ENCODE measurements at places on chromosomes 13 and 19. TPM values are rescaled to one million over a fixed set of nuclear protein-coding genes. Genes with fewer than 3 reads are reported as not detected.

DNA sequence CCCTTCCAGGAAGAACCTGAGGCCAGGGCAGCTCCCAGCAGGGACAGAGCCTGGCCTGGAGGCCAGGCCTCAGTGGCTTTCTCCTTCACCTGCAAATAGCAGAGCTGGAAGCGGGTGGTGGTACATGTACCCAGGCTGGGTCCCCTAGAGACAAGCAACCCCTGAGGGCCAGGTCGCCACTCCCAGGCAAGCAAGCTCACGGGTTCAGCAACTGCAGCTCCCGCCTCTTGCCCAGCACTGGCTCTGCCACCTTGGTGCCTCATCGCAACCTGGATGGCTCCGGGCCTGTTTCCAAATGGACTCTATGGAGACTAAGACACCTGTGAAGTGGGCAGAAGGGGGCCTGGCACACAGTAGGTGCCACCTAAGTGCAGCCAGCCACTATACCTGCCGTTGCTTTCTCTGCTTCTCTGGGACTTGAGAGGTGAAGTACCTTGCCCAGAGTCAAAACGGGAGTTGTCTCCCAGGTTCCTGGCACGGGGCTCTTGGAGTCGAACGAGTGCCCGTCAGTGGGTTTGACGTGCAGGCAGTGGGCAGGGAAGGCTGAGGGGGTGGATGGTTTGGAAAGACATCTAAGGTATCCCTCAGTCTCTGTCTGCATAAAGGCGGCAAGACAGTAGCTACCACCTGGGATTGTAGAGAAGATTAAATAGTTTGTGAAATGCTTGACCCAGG is 2.4 kb upstream of the PLPP2 start:
- H3K4me3 ChIP-seq, result no peak overlapping the region
- no peak for DNase-seq
- no peaks in the 10 kb centered on the region for H3K36me3 ChIP-seq

Gene ANKLE1
- 8.9 TPM for total RNA-seq

DNA sequence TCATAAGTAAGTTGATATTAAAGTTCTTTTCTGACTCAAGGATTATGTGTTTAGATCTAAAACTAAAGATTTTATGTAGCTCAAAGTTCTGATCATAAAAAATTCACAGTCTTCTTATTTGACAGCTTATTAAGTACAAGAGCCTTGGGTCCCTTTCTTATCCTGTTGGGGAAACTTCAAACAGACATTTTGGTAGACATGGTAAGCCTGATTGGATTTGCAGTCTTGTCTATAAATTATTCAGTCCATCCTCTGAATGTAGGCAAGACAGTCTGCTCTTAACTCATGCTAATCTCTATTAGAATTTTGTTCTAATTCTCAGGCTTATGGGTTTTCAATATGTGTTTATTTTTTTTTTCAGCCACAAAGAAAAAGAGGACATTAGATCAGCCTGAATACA is 1718.7 kb upstream of the SLC10A2 start:
- H3K27me3 ChIP-seq, result no peaks in the 10 kb centered on the region
- H3K4me3 ChIP-seq, result no peak overlapping the region
- no peaks in the 10 kb centered on the region for H3K36me3 ChIP-seq
- H3K27ac ChIP-seq, result no peak overlapping the region

DNA sequence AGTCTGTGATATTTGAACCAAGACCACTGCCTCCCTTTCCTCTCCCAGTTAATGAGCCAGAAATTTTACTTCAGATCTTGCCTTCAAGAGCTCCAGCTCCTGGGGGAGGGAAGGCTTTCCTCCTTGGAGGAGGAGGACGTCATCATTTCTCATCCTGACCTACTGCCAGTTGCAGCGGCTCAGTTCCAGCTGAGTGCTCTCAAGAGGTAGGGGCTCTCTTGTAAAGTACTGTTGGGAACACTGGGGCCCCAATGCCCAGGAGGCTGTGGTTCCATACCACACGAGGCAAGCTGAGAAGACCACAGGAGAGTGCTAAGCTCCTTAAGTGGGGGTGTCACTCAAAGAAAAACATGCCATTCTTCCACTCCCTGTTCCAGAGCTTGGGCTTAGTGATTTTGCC is 36.2 kb downstream of the METTL21C start:
- no peak for DNase-seq
- H3K4me3 ChIP-seq, result no peak overlapping the region
- no peak overlapping the region for H3K27ac ChIP-seq
- no peaks in the 10 kb centered on the region for H3K27me3 ChIP-seq

DNA sequence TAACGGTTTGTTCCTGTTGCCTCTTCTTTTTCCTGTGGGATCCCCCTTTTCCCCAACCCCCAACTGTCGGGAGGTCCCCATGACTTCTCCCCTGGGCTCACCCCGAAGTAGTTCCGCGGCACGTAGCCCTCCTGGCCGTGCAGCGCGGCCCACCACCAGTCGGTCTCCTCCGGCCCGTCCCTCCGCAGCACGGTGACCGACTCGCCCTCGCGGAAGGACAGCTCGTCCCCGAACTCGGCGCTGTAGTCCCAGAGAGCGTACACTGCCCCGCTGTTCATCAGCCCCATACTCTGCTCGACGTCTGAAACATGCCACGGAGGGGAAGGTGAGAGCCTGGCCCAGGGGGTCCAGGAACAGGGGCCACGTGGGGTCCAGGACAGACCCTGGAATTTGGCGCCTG is 12.1 kb upstream of the ERCC2 start:
- H3K27me3 ChIP-seq, result peaks cover 26% of the 10 kb centered on the region
- H3K4me3 ChIP-seq, result no peak overlapping the region
- DNase-seq, result no peak

GRCh38 chr19:35784503-35785338 is 9.4 kb downstream of the ARHGAP33 start:
- H3K4me3 ChIP-seq, result no peak overlapping the region
- DNase-seq, result no peak
- no peaks in the 10 kb centered on the region for H3K4me1 ChIP-seq
- no peaks in the 10 kb centered on the region for H3K27me3 ChIP-seq
- H3K36me3 ChIP-seq, result no peaks in the 10 kb centered on the region
- no peak overlapping the region for H3K27ac ChIP-seq

GRCh38 chr13:106464076-106464475 is 71.4 kb downstream of the EFNB2 start:
- no peaks in the 10 kb centered on the region for H3K36me3 ChIP-seq
- peaks cover 8% of the 10 kb centered on the region for H3K27me3 ChIP-seq
- no peak for DNase-seq
- no peaks in the 10 kb centered on the region for H3K4me1 ChIP-seq
- no peak overlapping the region for H3K27ac ChIP-seq
- H3K4me3 ChIP-seq, result no peak overlapping the region

- H3K27me3 ChIP-seq, result no peaks in the 10 kb centered on the region
- H3K4me1 ChIP-seq, result peaks cover 70% of the 10 kb centered on the region
- peak; percentile 78 for DNase-seq
- peak overlapping the region; percentile 81 for H3K4me3 ChIP-seq
Observed at GRCh38 chr19:41328157-41328841, 18.3 kb downstream of the CCDC97 start.

DNA sequence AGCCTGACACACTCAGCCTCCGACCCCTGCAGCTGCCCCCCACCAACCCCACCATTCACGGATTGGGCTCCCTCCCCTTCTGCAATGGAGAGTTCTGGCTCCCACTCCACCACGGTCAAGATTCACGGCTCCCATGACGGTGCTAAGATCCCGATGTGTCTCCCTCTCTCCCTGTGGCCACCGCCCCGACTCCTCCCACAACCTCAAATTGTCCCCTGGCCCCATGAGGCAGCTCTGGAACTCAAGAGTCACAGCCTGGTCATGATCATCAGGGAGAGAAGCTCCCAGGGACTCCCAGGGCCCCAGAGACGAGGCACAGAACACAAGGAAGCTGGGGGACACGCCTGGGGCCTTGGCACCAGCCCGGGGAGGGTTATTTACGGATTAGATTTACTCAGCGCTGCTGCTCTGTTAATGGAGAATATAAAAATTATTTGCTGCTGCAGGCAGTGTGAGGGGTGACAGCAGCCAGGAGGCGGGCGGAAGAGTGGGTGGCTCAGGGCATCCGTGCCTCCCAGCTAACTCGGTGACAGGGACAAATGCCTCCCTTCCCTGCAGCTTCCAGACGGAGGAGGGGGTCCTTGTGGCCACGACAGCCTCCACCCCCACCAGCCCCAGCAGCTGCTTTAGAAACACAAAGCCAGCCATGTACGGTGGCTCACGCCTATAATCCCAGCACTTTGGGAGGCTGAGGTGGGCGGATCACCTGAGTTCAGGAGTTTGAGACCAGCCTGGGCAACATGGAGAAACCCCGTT is 184.2 kb downstream of the PTPRS start:
- peaks cover 2% of the 10 kb centered on the region for H3K36me3 ChIP-seq
- H3K4me3 ChIP-seq, result no peak overlapping the region
- no peak for DNase-seq
- no peaks in the 10 kb centered on the region for H3K4me1 ChIP-seq
- no peaks in the 10 kb centered on the region for H3K27me3 ChIP-seq

DNA sequence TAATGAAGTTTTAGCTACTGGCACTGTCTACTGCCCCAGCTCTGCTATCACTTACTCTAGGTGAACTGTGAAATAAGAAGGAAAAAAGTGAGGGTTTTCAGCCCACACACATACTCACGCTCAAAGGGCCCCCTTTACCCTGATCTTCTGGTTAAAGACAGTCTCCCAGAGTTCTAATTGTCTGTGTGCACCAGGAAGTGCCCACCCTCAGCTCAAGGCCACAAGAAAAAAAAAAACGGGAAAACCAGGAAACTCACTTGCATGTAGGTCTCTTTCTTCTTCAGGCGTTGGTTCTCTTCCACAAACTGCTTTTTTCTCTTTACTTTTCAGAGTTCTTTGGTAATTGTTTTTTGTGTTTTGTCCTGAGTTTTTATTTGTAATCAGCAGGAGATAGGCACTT is 22.1 kb downstream of the RAP2A start:
- H3K36me3 ChIP-seq, result peaks cover 2% of the 10 kb centered on the region
- no peak for DNase-seq
- H3K27ac ChIP-seq, result peak overlapping the region; percentile 50
- H3K4me3 ChIP-seq, result no peak overlapping the region
- H3K27me3 ChIP-seq, result no peaks in the 10 kb centered on the region
- peaks cover 23% of the 10 kb centered on the region for H3K4me1 ChIP-seq

Gene SLITRK1
- not detected for total RNA-seq

Gene PDE4C
- not detected for total RNA-seq

- peak overlapping the region; percentile 39 for H3K27ac ChIP-seq
- peaks cover 14% of the 10 kb centered on the region for H3K27me3 ChIP-seq
- peaks cover 16% of the 10 kb centered on the region for H3K4me1 ChIP-seq
- DNase-seq, result no peak
- no peaks in the 10 kb centered on the region for H3K36me3 ChIP-seq
- H3K4me3 ChIP-seq, result peak overlapping the region; percentile 50
Observed at GRCh38 chr19:42154471-42155323, 22.5 kb upstream of the POU2F2 start.

DNA sequence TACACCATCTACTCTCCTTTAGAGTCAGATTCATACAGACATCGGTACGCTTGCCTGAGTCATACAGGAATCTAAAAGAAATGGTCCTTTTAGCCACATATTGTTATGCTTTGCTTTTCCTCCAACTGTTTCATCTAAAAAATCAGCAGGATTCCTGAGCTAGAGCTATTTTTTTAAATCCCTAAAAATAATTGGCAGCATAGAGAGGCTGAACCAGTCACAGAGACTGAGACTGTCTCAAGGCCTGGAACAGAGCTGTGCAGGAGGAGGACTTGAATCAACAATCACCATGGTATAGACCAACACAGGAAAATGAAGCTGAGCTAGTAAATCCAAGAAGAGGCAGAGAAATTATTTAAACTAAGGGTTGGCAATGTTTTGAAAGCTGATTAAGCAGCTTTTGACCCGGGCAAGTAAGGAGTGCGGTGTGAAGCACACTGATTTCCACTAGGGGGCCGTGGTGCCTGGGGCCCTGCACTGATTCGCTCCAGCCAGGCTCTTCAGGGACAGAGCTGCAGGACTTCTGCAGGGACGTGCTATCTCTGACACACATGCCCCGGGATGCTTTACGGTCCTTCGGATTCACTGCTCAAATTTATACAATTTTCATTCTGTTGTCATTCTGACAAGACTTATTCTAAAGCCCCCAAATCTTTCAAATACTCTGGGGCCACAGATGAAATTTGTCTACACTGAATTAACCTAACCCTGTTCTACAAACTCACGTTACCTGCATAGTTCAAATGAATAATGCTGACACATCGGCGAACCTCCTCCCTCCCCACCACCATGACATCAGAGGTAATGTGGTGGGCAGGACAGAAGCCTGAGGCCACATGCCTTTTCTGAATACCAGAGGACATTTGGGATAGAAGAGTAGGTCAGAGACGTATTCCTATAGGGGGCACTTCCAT is 87.6 kb upstream of the SLC15A1 start:
- H3K27ac ChIP-seq, result no peak overlapping the region
- H3K4me3 ChIP-seq, result no peak overlapping the region
- no peaks in the 10 kb centered on the region for H3K27me3 ChIP-seq
- peaks cover 5% of the 10 kb centered on the region for H3K4me1 ChIP-seq
- DNase-seq, result peak; percentile 48
- no peaks in the 10 kb centered on the region for H3K36me3 ChIP-seq

- H3K4me3 ChIP-seq, result no peak overlapping the region
- DNase-seq, result no peak
- H3K4me1 ChIP-seq, result no peaks in the 10 kb centered on the region
- H3K36me3 ChIP-seq, result no peaks in the 10 kb centered on the region
Observed at GRCh38 chr19:10079031-10079453, 7.1 kb upstream of the SHFL start.

GRCh38 chr13:105341256-105341655 is 1194.2 kb downstream of the EFNB2 start:
- no peak for DNase-seq
- H3K4me1 ChIP-seq, result peaks cover 13% of the 10 kb centered on the region
- peaks cover 7% of the 10 kb centered on the region for H3K27me3 ChIP-seq
- no peaks in the 10 kb centered on the region for H3K36me3 ChIP-seq

DNA sequence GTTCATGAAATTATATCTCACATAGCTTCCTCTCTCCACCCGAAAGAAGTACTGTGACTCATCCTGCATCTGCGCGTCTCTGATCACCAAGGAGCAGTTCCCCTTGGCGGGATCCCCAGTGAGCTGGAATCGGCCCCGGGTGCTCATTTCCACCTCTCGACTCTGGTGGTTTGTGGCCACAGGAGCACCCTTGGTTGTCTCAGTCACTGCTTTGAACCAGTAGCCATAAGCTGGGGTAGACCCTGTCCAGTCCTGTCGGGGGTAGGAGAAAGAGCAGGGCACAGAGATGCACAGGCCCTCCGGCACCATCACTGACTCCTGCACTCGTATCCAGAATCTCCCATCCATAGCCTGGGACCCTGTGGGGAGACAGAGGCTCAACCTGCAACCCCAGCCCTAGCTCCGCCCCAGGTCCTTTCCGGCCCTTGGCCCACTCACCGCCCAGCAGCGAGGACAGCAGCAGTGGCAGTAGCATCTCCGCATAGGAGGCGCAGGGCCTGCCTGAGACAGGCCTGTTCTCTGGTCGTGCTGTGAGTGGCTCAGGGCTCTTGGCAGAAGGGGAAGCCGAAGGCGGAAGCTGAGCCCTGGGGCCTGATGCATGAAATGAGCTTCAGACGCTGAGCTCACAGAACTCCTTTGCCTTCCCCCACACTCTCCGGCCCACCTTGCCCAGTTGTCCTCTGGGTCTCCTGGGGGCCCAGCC is at the start of gene SIGLEC10:
SIGLEC10 (minus strand) TSS at position 536 of the 703 bp plus-strand sequence; CDS start at position 475, 61 bp downstream.
- peaks cover 21% of the 10 kb centered on the region for H3K27me3 ChIP-seq
- no peak within 1 kb of the TSS for H3K27ac ChIP-seq
- peak within 1 kb of the TSS; percentile 66 for H3K4me3 ChIP-seq
- H3K36me3 ChIP-seq, result no peaks in the 10 kb centered on the region
- peaks cover 33% of the 10 kb centered on the region for H3K4me1 ChIP-seq

GRCh38 chr19:46975011-46975924 is 44.4 kb upstream of the NPAS1 start:
- no peak overlapping the region for H3K27ac ChIP-seq
- H3K4me1 ChIP-seq, result peaks cover 9% of the 10 kb centered on the region
- H3K36me3 ChIP-seq, result no peaks in the 10 kb centered on the region
- no peak for DNase-seq

All from activated T-cell treated with anti-CD3 and anti-CD28 coated beads, Interleukin-2, amount 50 U/mL, for 72 hours (primary cell).